ENCODE measurements at places on chromosomes 16 and 17. TPM values are rescaled to one million over a fixed set of nuclear protein-coding genes. Genes with fewer than 3 reads are reported as not detected.

DNA sequence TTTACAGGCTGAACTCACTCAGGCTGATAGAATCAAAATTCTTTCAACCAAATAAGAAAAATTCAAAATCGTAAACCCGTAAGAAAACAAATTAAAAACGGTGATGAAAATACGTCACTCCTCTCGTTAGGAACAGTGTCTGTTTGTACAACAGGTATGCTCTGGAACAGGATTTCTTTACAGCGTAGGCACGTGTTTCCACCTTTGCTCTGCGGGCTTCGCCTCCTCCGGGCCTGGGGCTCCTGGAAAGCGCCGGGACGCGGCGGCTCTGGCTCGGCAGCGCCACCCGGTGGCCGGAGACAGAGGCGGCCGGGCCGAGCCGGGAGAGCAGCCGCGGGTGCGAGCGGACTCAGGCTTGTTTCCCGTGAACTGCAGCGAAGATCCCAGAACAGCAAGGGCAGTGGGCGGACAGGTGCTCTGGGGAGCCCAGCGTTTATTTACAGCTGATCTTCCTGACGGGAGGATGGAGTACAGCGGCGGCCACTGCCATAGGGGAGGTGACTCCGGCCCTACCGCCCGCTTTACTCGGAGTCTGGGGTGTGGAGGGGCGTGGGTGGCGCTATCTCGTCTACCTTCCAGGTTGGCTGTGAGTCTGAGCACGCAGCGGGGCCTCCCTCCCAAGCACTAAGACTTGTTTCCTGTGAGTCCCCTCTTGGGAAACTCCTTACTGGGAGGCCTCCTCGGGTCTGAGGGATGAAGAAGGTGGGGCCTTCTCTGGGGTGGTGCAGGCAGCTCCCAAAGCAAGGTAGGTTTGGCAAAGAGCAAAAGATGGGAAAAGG, 40.5 kb upstream of the ATP2A3 start:
- no peaks in the 10 kb centered on the region for H3K27me3 ChIP-seq
- no peak overlapping the region for H3K27ac ChIP-seq
- H3K4me1 ChIP-seq: peaks cover 10% of the 10 kb centered on the region
- peaks cover 43% of the 10 kb centered on the region for H3K36me3 ChIP-seq
- H3K4me3 ChIP-seq: no peak overlapping the region
- peak; percentile 83 for DNase-seq

Gene VWA3A
- total RNA-seq: 0.26 TPM

Gene BRIP1
- total RNA-seq: 0.89 TPM

Gene SOX8
- total RNA-seq: 9.6 TPM

GRCh38 chr17:80616705-80617104, 72.1 kb downstream of the RPTOR start:
- H3K4me1 ChIP-seq: no peaks in the 10 kb centered on the region
- H3K27me3 ChIP-seq: no peaks in the 10 kb centered on the region
- H3K36me3 ChIP-seq: no peaks in the 10 kb centered on the region
- H3K4me3 ChIP-seq: no peak overlapping the region
- DNase-seq: no peak

GRCh38 chr17:33389504-33390135, 96.5 kb upstream of the ASIC2 start:
- peaks cover 7% of the 10 kb centered on the region for H3K27me3 ChIP-seq
- DNase-seq: no peak
- H3K4me3 ChIP-seq: no peak overlapping the region
- no peaks in the 10 kb centered on the region for H3K36me3 ChIP-seq
- no peaks in the 10 kb centered on the region for H3K4me1 ChIP-seq

- no peaks in the 10 kb centered on the region for H3K36me3 ChIP-seq
- DNase-seq: no peak
- no peaks in the 10 kb centered on the region for H3K27me3 ChIP-seq
- no peak overlapping the region for H3K4me3 ChIP-seq
- peaks cover 32% of the 10 kb centered on the region for H3K4me1 ChIP-seq
Observed at GRCh38 chr17:78133971-78134898, 3.7 kb downstream of the TMC8 start.

Gene CACNG5
- total RNA-seq: not detected

GRCh38 chr17:64413513-64413912, 22.9 kb upstream of the PECAM1 start:
- peaks cover 20% of the 10 kb centered on the region for H3K4me1 ChIP-seq
- peak overlapping the region; percentile 6 for H3K4me3 ChIP-seq
- no peaks in the 10 kb centered on the region for H3K36me3 ChIP-seq
- DNase-seq: no peak
- H3K27ac ChIP-seq: peak overlapping the region; percentile 64

DNA sequence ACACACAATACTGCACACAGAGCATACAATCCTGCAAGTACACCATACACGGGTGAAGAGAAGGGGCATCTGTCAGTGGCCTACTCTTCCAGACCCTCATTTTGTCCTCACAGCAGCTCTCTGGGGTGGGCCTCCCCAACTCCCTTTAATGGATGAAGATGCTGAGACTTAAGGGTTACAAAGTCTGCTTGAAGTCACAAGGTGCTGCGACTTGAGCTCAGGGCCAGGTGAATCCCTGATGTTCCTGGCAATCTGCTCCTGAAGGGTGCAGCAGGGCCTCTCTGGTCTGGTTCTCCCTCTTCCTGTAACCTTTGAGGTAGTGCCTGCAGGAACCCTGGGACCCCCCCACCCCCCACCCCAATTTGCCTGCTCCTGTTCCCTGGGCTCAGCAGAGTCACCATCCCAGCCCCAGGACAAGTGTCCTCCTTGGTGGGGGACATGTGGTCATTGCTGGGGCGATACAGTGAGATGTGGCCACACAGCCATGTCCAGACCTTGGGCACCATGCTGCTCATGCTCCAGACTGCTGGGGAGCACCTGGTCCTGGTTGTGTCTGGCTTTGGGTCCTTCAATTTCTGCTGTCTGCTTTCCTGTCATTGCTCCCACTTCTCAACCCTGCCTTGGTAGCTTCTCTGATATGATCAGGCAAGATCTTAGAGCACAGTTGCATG, 107.5 kb downstream of the METRNL start:
- H3K27me3 ChIP-seq: no peaks in the 10 kb centered on the region
- H3K27ac ChIP-seq: no peak overlapping the region
- DNase-seq: no peak
- no peaks in the 10 kb centered on the region for H3K36me3 ChIP-seq
- no peak overlapping the region for H3K4me3 ChIP-seq

GRCh38 chr17:21041741-21042457, 912 bp downstream of the USP22 start:
- H3K4me3 ChIP-seq: peak overlapping the region; percentile 100
- H3K27ac ChIP-seq: peak overlapping the region; percentile 100
- no peaks in the 10 kb centered on the region for H3K36me3 ChIP-seq
- no peaks in the 10 kb centered on the region for H3K27me3 ChIP-seq
- peak; percentile 93 for DNase-seq
- H3K4me1 ChIP-seq: peaks cover 47% of the 10 kb centered on the region

DNA sequence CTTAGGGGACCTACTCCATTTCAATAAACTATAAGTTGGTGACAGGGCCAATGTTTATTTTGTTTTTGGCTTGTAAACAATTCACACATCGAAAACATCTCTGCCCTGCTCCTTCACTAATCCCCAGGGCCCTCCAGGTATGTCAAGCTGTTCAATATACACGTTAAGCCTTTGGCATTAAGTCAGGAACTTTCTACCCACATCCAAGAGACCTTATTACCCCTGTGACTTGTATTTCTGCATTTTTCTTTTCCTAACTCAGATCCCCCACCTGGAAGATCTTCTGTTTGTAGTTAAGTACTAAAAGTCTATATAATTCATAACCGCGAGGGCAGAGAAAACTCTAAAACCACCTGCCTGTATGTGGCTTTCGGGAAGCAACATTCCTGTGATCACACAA, 106.8 kb upstream of the AXIN2 start:
- no peaks in the 10 kb centered on the region for H3K36me3 ChIP-seq
- H3K4me1 ChIP-seq: no peaks in the 10 kb centered on the region
- H3K4me3 ChIP-seq: no peak overlapping the region
- no peaks in the 10 kb centered on the region for H3K27me3 ChIP-seq

- DNase-seq: no peak
- H3K4me3 ChIP-seq: no peak overlapping the region
- H3K27ac ChIP-seq: no peak overlapping the region
- no peaks in the 10 kb centered on the region for H3K4me1 ChIP-seq
- no peaks in the 10 kb centered on the region for H3K27me3 ChIP-seq
Observed at GRCh38 chr16:17544785-17545184, 74.0 kb upstream of the XYLT1 start.

Data from suprapubic skin (tissue), 4 donors.